ENCODE measurements at places on chromosomes 2 and 18.

GRCh38 chr18:13438507-13439056 is 220.0 kb downstream of the LDLRAD4 start:
- DNase-seq: no peak

- DNase-seq: no peak
Observed at GRCh38 chr2:130764035-130764820, 8.9 kb downstream of the AMER3 start.

DNA sequence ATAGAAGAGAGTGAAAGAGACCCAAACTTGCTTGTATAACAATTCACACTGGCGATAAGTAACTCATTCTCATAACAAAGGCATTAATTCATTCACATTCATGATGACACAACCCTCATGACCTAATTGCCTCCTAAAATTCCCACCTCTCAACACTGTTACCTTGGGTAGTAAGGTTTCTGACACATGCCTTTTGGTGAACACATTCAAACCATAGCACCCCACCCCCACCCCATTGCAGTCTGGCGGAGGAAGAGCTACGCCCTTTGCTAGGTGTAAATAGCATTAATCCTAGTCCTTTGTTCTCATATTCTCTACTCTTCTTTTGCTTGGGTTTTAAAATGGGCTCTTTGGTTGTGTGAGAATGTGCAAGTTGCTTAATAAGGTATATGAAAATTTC is 361.5 kb downstream of the DSEL start:
- DNase-seq: no peak

DNA sequence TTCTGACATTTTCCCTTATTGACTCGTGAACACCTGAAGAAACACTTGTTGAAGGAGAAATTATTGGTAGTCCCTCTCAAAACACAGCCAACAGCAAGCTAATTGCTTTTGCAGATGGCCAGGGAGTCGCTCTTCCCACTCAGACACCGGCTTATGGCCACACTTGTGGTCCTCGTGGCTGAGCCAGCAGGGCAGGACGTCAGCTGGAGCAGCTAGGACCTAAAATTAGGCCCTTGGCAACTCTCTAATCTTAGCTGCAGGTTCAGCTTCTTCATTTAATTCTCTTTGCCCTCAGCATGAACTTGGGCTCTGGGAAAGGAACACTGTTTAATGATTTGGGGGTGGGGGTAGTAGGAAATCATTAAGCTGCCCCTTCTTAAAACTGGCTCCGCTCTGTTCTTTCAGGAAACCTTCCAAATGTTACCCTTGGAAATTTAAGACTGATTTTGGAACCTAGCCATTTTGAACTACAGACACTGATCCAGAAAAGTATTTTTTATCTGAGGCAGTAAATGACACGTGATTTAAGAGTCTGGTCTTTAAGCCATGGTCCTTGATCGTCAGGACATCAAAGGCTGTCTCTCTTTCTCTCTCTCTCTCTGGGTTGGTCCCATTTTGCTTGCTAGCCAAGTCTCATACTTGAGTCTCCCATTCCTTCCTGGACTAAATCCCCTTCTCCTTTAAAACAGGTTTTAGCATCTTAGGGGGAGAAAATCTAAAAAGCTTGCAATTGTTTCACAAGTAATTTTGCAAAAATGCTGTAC is 77.5 kb downstream of the CDK15 start:
- no peak for DNase-seq

DNA sequence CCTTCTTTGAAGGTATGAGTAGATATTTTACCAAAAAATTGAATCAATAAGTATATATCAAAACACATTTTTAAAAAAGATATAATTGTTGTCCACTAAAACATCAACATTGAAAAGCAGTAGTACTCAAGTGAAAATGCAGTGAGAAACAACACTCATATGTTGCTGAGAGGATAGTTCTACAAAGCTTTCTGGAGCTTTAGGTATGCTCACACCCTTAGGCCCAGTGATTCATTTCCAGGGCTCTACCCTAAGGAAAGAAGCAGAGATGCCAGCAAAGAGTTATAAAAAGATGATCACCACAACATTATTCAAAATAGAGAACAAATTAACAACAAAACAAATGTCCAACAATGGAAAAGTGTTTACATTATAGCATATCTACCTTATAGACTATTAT is 197.3 kb upstream of the CCDC150 start:
- no peak for DNase-seq

GRCh38 chr2:78418021-78418420 is 607.5 kb upstream of the REG3G start:
- DNase-seq: no peak

DNA sequence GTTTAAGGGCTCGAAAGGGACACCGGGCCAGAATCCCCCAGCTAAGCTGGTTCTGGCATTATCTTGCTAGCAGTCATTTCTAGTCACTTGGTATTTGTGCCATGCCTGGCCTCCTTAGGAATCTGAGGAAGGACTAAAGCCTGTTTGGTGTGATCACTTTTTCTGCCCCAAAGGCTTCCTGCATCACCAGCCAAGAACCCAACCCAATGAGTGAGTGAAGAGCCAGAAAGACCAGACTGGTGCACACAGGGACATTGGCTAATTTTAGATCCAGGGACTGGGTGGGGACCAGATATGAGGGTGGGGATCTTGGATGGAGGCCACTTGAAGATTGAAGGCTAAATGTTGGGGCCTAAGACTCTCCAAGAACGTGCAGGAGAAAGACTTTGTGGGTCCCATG is 411.9 kb upstream of the TNP1 start:
- DNase-seq: no peak

DNA sequence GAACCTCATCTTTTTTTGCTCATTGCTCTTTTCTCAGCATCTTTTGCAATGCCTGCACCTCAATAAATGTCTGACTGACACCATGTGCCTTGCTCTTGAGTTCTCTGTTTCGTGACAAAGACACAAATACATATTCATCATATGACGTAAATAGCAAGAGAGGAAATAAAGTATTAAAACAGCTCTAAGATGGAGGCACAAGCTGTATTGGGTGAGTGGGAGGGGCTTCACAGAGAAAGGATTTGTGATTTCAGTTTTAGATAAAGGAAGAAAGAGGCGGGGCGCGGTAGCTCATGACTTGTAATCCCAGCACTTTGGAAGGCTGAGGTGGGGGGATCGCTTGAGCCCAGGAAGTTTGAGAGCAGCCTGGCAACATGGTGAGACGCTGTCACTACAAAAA is 2.9 kb downstream of the CAD start:
- no peak for DNase-seq

DNA sequence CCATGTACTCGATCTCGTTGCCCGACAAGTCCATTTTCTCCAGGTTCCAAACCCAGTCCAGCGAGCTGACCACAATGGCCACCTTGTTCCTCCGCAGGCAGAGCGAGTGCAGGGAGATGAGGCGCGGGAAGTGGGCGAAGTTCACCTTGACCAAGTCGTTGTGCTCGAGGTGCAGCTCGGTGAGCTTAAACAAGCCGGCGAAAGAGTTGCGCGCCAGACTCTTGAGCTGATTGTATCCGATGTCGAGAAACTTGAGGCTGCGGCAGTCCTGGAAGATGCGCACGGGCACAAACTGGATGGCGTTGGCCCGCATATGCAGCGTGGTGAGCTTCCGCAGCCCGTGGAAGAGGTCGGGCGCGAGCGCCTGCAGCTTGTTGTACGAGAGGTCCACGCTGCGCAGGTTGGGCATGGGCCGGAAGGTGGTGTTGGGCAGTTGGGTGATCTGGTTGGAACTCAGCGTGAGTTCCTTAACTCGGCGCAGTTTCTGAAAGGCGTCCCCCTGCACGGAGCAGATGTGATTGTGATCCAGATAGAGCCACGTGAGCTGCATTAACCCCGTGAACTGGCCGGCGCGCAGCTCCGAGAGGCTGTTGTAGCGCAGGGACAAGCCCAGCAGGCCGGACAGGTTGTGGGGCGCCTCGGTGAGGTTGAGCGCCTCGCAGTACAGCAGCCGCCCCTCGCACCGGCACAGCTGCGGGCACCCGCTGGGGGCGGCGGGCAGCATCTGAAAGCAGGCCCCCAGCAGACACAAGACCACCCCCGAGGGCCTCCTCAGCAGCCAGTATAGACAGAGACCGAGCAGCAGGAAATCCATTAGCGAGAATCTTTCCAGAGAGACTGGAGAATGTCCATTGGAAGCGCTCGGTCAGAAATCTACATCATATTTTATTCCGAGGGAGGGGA is 1.3 kb downstream of the LRRTM1 start:
- DNase-seq: no peak

DNA sequence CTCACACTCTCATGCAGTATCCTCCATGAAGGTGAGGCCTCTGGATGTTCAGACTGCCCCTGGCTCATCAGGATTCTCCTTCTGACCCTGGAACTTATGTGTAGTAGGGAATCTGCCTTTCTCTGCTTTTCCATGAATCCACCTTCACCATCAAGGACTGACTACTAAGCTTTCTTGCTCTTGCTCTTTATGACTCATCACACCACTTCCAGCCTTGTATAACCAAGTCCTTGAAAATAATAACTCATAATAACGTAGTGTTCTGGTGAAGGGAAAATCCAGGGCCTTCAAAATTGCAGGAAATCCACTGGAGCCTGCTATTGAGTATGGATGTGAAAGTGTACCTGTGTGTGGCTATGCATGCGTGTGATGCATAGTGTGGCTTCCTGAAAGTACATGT is 11.3 kb upstream of the KCNS3 start:
- DNase-seq: no peak

DNA sequence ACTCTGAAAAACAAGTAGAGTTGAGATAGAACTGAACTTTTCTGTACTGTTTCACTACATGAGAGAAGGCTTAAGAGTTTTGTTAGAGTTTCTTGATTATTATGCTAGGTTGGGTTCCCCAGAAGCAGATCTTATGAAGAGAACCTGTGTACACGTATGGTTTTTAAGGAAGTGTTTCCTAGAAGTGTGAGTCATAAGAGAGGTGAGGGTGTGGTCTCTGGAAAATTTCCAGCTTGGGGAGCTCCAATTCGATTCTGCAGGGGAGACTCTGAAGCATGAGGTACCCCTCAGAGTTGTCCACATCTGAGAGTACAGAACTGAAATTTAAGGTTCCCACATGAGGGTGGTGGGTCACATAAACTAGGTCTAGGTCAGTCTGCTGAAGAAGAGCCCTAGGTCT is 83.3 kb upstream of the MAP2 start:
- DNase-seq: no peak

DNA sequence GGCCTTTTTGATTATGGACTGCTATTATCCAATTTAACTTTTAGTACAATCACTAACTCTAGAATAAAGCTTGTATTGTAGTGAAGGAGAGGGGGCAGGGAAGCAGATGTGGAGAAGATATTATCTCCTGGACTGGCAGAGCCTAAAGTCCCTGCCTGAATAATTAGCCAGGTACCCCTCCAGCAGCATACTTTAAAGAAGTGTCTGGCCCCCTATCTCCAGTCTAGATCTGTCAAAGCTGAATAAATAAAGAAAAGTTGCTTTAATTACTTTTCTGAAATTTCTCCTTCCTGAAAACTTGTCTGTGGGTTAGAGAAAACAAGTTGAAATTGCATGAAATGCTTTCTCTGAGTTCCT is 258.2 kb downstream of the SLC8A1 start:
- no peak for DNase-seq

DNA sequence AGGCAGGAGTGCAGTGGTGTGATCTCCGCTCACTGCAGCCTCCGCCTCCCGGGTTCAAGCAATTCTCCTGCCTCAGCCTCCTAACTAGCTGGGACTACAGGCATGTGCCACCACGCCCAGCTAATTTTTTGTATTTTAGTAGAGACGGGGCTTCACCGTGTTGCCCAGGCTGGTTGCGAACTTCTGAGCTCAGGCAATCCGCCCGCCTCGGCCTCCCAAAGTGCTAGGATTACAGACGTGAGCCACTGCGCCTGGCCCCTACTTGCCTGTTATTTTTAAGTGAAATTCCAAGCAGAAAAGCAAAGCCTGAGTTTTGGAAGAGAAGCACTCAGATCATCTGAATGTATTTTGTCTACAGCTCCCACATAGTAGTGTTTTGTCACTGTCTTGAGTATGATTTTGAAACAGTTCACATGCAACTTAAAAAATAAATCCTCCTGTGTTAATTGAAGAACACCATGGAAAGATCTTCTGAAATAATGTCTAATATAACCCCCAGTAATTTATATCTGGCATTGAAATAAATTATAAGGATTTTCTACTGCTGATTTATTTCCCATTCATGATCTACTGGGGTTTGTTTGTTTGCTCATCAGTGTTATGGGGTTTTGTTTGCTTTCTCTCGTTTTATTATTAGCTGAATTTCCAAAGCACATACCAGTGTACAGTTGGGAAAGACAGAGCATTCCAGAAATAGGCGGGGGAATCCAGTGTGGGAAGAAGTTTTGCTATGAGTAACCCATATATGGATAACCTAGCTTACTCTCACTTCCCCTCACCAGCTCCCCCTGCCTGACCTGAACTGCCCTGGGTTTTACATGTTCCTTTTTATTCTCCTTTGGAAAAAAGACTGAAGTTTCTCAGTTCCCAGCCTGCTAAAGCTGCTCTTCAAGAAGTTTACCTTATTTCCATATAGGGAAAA is 80.1 kb upstream of the MAP3K20 start:
- DNase-seq: no peak

DNA sequence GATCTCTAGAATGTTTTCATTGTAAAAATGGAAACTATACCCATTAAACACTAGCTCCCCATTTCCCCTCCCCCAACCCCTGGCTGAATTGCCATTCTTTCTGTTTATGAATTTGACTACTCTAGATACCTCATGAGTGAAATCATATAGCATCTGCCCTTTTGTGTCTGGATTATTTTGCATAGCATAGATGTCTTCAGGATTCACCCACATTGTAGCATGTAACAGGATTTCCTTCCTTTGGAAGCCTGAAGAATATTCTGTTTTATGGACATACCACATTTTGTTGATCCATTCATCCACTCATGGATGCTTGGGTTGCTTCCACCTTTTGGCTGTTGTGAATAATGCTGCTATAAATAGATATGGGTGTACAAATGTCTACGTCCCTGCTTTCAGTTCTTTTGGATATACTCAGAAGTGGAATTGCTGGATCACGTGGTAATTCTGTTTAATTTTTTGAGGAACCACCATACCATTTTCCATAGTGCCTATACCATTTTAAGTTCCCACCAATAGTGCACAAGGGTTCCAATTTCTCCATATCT is 7.7 kb upstream of the ASB1 start:
- DNase-seq: no peak

DNA sequence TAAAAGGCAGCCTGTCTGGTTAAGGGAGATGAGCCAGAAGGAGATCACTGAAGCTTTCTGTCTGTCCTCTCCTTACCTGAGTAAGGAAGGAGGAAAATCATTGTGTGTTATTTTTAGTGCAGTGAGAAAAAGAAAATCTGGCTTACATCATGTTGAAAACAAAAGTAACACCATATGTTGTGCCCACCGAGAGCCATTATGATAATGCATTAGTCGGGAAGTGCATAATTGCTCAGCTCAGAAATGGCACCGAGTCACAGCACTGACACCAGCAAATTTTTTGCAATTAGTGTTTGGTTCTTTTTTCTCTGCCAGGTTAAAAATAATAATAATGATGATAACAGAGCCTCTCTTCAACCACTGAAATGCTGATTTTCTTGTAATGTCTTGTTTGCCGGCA is 46.6 kb downstream of the HNMT start:
- no peak for DNase-seq

GRCh38 chr2:44707945-44708660 is 233.4 kb upstream of the SIX3 start:
- DNase-seq: no peak

- no peak for DNase-seq
Observed at GRCh38 chr2:133885847-133886246, 317.6 kb upstream of the NCKAP5 start.
